Fibroblast of lung (primary cell): ENCODE measurements at places on chromosomes 6 and 20. TPM values are rescaled to one million over a fixed set of nuclear protein-coding genes. Genes with fewer than 3 reads are reported as not detected.

The CASS4 gene
- total RNA-seq = 14.9 and 17.7 TPM in 2 replicates

- no peak for DNase-seq
Measured at GRCh38 chr20:63284083-63284440, 8.9 kb upstream of the COL20A1 start.

DNA sequence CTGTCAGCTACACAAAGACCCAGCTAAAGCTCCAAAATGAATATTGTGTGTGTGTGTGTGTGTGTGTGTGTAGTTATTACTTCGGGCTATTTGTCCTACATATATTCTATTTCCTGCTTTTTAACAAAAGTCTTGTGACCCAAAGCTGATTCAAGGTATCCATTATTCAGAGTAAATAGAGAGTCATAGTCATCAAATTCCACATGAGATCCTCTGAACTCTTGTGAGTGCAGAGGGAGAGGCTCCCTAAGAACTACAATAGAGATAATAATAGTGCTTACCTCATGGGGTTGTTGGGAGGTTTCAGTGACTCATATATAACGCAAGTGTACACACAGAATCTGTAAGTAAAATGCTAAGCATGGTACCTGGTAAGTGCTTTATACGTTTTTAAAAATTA is 95.6 kb upstream of the SHLD1 start:
- DNase-seq = peak; percentile 93

- no peak for DNase-seq
Measured at GRCh38 chr6:130700397-130700796, 126.8 kb upstream of the SMLR1 start.

The DEFB132 gene
- not detected in 2 replicates for total RNA-seq
